ENCODE measurements at places on chromosomes 16 and 17.

- DNase-seq: no peak
Measured at GRCh38 chr17:40032322-40033320, 17.4 kb downstream of the CSF3 start.

- DNase-seq: no peak
Measured at GRCh38 chr16:80733407-80733806, 71.0 kb downstream of the CDYL2 start.

GRCh38 chr16:2955438-2955778 lies 8.7 kb upstream of the KREMEN2 start:
- DNase-seq: no peak

DNA sequence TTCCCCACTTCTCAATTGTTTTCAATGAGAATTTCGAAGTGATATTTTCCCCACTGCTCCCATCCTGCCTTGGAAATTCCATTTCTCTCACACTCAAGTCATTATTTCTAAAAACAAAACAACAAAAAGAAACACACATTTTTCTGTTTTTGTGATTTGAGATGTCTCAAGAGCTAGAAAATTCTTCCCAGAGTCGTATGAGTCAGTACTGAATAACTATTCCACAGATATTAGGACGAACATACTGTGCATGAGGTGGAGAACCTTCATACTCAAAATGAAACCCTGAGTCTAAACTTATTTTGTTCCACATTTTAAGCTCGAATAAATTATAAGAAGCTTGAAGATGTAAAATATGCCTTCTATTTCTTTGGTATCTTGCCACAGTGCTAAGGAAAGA lies 204.6 kb downstream of the SLC39A11 start:
- DNase-seq: no peak

- DNase-seq: no peak
Measured at GRCh38 chr16:87203060-87203656, 114.0 kb downstream of the C16orf95 start.

- DNase-seq: no peak
Measured at GRCh38 chr17:72145962-72146361, 25.1 kb downstream of the SOX9 start.

- no peak for DNase-seq
Measured at GRCh38 chr17:64599187-64599676, 62.9 kb downstream of the SMURF2 start.

DNA sequence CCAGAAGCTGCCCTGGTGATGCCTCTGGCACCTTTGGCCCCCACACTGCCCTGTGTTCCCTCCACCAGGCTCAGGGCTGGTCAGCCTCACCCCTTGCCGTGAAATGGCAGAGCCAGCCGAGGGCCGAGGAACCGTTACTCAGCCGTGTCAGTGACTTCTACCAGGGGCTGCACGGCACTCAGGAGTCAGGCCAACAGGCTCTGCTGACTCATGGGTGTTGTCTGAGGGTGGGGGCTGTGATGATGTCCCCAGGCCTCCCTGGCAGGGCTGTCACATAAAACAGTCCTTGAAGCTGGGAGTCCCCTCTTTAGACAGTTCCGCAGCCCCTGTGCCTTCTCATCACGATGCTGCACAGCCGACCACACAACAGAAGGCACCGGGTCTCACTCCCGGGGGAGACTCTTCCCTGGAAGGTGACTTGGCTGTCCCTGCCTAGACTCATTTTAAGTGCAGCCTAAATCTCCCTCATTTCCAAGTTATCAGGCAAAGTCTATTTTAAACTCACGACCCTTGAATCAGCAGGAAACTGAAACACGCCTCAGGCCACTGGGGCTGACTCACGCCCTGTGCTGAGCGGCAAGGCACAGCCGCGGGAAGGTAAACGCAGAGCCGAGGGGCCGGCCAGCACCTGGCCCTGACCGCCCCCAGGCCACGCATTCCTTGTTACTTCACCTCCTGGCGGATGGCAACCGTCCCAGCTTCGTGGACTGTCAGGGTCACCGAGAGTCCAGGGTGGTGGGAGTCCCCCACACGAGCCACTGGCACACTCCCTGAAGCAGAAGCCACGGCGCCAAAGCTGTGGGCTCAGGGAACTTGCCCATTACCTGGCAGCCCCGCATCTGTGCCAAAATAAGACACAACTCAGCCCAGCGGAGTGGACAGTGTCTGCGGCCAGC lies 102.6 kb downstream of the ZNF778 start:
- DNase-seq: peak; percentile 59

- no peak for DNase-seq
Measured at GRCh38 chr17:57880086-57880456, 30.2 kb upstream of the MRPS23 start.

GRCh38 chr16:19835968-19836421 lies 48.7 kb downstream of the GPRC5B start:
- DNase-seq: no peak

DNA sequence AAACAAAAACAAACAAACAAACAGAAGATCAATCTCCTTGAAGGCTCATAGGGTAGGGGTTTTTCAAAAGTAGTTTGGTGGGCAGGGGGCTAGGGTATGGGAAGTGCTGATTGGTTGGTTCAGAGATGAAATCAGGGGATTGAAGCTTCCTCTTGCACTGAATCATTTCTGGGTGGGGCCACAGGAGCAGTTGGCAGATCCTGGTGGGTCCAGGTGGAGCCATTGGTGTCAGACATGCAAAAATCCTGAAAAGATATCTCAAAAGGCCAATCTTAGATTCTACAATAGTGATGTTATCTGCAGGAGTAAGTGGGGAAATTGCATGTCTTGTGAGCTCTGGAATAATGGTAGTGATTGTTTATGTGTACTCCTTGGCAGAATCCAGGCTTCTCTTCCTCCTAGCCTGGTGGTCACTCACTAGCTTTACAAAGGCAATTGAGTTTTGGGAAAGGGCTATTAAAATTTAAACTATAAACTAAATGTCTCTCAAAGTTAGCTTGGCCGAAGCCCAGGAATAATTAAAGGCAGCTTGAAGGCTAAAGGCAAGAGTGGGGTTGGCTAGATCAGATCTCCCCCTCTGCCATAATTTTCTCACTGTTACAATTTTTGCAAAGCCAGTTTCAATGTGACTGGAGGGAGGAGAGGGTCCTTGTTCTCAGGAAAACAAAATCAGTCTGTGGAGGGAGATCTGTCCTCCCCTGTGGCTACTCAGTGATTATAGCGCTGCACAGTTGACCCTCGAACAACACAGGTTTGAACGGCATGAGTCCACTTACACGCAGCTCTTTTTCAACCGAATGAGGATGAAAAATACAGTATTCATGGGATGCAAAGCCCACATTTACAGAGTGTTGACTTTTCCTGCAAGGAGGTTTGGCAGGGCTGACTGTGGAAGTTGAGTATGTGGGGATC lies 45.2 kb downstream of the RNF112 start:
- DNase-seq: no peak

DNA sequence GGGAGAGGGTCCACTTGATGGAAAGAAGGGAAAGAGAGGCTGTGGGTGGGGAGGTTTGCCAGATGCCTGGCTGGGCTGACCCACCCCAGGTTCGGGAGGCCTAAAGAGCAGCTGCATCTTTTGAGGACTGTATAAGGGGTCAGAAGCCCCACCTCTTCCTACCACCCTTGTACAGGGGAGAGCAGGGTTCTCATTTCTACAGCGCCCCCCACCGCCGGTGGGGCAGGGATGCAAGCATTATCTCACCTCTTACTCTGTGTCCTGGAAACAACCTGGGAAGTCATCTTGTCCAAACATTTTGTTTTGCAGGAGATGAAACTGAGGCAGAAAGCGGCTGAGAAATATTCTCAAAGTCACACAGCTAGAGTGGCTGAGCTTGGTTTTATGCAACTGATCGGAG lies 22.5 kb upstream of the CCDC182 start:
- no peak for DNase-seq

DNA sequence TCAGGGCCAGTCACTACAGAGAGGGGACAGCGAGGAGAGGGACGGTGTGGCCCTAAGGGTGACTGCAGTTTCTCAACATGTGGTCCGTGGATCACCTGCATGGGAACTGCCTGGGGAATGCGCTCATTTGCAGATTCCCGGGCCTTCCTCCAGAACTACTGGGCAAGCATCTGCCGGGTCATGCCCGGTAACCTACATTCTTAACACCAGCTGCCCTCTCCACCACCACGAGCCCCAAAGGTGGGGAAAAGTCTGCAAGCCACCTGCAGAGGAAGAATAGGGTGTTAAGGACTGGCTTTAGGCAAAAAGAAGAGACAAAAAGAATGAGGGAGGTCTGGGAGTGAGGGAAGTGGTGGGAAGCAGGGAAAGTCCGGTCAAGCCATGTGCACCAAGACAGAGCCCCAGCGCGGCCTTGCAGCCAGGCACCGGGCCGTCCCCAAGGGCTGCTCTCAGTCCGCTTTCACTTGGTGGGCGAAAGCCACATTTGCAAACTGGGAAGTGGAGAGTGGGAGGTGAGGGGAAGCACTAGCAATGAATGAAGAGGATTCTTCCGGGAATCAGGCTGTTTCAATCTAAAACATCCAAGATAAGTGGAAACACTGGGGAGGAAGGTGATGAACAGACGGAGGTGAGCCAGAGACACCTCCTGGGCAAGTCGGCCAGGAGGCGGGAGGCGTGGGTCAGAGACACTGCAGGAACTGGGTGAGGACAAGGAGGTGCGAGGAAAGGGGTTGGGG lies 70.3 kb downstream of the N4BP1 start:
- no peak for DNase-seq

- DNase-seq: no peak
Measured at GRCh38 chr17:20952183-20952582, 90.6 kb downstream of the USP22 start.
